ENCODE measurements at places on chromosomes 4 and X. TPM values are rescaled to one million over a fixed set of nuclear protein-coding genes. Genes with fewer than 3 reads are reported as not detected.

The CLCN5 gene
- total RNA-seq: 3.2 TPM

The CLDN22 gene
- not detected for total RNA-seq

The ZDHHC9 gene
- total RNA-seq: 7.0 TPM

The SPARCL1 gene
- not detected for total RNA-seq

The PTCHD1 gene
- total RNA-seq: not detected

The SYTL5 gene
- total RNA-seq: not detected

The MAGED4B gene
- 0.85 TPM for total RNA-seq

The DMRTC1B gene
- total RNA-seq: not detected

The BEND2 gene
- total RNA-seq: not detected

The SLC49A3 gene
- total RNA-seq: 0.66 TPM

The PDHA1 gene
- total RNA-seq: 120 TPM

The MAGEA9B gene
- total RNA-seq: not detected

The SLC9B2 gene
- total RNA-seq: 30.1 TPM

The IL1RAPL2 gene
- not detected for total RNA-seq

The CMC4 gene
- 1.3 TPM for total RNA-seq

The PABPC5 gene
- not detected for total RNA-seq

The PRKG2 gene
- 0.27 TPM for total RNA-seq

The CXCL11 gene
- total RNA-seq: 0.46 TPM

The BMP3 gene
- total RNA-seq: not detected

The SFRP2 gene
- total RNA-seq: not detected

The INTU gene
- total RNA-seq: not detected

The HPSE gene
- total RNA-seq: 18.9 TPM

The CSAG1 gene
- not detected for total RNA-seq

The FAM184B gene
- not detected for total RNA-seq

The DTHD1 gene
- 0.64 TPM for total RNA-seq

The CCNA2 gene
- 61.5 TPM for total RNA-seq

The HAND2 gene
- not detected for total RNA-seq

The HSFX1 gene
- total RNA-seq: 1.2 TPM

The ADGRG4 gene
- total RNA-seq: not detected

The PALLD gene
- total RNA-seq: 10.3 TPM

The GLOD5 gene
- not detected for total RNA-seq

The RHOXF2 gene
- total RNA-seq: not detected

The FGD1 gene
- total RNA-seq: 0.07 TPM

The PFKFB1 gene
- 0.15 TPM for total RNA-seq

The ARAP2 gene
- total RNA-seq: 80.8 TPM

The PASD1 gene
- not detected for total RNA-seq

The AWAT2 gene
- total RNA-seq: not detected

The GAB3 gene
- total RNA-seq: 32.1 TPM

The ERAS gene
- total RNA-seq: not detected

The NPY2R gene
- total RNA-seq: not detected

The APOO gene
- total RNA-seq: 19.8 TPM

The NUDT11 gene
- 0.71 TPM for total RNA-seq

The PROM1 gene
- not detected for total RNA-seq

The CACNA1F gene
- 0.22 TPM for total RNA-seq

The TCEAL3 gene
- 0.49 TPM for total RNA-seq

The TRAM1L1 gene
- total RNA-seq: not detected

The TASL gene
- 15.6 TPM for total RNA-seq

The TBX22 gene
- total RNA-seq: not detected

The PRR27 gene
- not detected for total RNA-seq

The MAGEA1 gene
- not detected for total RNA-seq

The MAGEB16 gene
- not detected for total RNA-seq

All from T-helper 1 cell treated with Interleukin-12 subunit alpha and Interleukin-12 subunit beta and Interleukin-4 antibody, amounts not matched to agents 30 ng/mL and 1 ng/mL, for 36 hours (primary cell).